ENCODE measurements at places on chromosomes 11 and 22. TPM values are rescaled to one million over a fixed set of nuclear protein-coding genes. Genes with fewer than 3 reads are reported as not detected.
A peak's percentile ranks its signal among the peaks of the same experiment; 100 is the strongest.

The ENTHD1 gene
- not detected for total RNA-seq

The OR8G1 gene
- not detected for total RNA-seq

The MB gene
- total RNA-seq = 17,299 TPM

GRCh38 chr11:70038034-70038834 is 39.9 kb upstream of the ANO1 start:
- DNase-seq = no peak

The KCNK4 gene
- total RNA-seq = not detected

DNA sequence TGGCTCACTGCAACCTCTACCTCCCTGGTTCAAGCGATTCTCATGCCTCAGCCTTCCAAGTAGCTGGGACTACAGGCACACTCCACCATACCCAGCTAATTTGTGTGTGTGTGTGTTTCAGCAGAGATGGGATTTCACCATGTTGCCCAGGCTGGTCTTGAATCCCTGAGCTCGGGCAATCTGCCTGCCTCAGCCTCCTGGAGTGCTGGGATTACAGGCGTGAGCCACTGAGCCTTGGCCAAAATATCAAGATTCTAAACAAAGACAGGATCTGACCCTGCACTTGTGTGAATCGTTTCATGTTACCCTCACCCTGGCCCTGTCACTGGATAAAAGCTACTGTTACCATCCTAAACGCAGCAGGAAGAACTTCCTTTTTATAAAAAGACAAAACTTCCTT is 15.6 kb upstream of the THY1 start:
- DNase-seq = no peak

GRCh38 chr22:37794376-37794775 is 13.4 kb upstream of the GCAT start:
- DNase-seq = no peak

DNA sequence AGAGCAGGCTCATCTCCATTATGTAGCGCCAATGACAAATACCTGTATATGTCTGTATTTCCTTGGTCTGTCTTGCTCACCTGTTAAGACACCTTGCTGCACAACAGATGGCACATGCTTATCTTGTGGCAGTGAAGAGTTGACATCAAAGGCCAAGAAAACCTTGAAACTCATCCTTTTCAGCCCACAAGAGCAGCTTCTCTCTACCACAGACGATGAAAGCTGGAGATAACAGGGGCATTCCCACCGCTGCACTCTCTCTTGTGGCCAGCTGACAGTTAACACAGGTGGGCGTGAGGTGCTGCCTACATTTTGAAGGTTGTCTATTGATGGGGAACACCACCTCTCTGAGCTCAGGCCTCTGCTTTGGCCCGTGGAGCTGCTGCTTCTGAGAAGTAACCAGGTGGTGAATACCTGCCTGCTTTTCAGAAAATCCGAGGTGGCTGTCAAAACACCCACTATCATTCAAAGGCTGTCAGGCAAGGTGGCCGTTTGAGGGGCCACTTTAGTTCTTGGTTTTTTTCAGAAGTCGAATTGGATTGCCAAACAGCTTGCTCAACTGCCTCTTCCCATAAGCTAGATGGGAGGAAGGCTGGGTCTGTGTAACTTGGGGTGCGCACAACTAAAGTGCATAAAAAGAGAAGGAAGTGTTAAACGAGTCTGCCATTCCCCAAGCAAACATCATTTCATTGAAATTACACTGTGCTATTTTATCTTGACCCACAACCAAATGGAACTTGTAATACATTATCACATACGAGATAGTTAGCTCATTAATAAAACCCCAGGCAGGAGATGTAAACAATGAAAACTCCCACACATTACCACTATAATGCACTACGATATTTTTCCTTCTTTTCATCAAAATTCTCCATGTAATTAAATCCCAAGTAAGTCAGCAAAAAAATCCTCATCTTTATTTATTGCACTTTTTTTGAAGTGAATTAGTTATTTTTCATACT is 87.1 kb upstream of the RAG2 start:
- no peak for DNase-seq

- no peak for DNase-seq
Measured at GRCh38 chr11:44711787-44712608, 14.8 kb upstream of the TSPAN18 start.

- no peak for DNase-seq
Measured at GRCh38 chr11:10857459-10857708, 469 bp downstream of the ZBED5 start.

DNA sequence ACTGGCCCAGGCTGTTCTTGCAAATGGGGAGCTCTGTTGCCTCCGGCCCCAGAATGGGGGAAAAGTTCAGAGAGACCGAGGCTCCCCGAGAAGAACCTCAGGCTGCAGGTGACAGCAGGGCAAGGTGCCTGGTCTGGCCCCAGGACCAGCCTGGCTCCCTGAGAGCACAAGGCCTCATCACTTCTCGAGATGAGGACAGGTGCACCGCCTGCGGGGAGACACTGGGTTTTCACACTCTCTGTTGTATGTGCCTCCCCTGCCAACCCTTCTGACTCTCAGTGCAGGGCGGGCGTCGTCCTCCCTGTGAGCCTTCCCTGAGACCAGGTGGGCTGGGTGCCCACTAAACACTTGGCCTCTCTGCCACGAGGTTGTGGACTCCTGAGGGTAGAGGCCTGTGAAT is 102.2 kb downstream of the BCR start:
- no peak for DNase-seq

The DEPDC7 gene
- total RNA-seq = 0.37 TPM

- DNase-seq = no peak
Measured at GRCh38 chr11:75035911-75036565, 47.3 kb downstream of the NEU3 start.

DNA sequence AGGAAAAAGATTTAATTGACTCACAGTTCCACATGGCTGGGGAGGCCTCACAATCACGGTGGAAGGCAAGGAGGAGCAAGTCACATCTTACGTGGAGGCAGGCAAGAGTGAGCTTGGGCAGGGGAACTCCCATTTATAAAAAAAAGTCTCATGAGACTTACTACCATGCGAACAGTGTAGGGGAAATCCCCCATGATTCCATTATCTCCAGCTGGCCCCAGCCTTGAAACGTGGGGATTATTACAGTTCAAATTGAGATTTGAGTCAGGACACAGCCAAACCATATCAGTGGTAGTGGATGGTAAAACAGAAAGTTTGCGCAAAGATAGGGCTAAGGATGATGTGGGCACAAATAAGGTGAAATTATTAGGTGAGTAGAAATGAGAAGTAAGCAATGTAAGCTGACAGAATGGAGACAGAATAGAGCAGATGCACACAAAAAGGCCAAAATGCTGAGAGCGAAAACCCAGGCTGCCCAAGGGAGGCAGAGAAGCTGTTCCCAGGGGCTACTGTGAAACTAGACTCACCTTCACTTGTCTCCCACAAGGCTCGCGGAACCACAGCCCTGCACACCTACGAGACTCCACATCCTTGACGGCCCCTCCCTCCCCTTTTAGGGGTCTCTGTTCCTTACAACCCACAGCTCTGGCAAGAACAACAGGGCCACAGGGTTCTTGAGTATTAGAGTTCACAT is 377.6 kb downstream of the CADM1 start:
- no peak for DNase-seq

The LRP5 gene
- total RNA-seq = 64.8 TPM

DNA sequence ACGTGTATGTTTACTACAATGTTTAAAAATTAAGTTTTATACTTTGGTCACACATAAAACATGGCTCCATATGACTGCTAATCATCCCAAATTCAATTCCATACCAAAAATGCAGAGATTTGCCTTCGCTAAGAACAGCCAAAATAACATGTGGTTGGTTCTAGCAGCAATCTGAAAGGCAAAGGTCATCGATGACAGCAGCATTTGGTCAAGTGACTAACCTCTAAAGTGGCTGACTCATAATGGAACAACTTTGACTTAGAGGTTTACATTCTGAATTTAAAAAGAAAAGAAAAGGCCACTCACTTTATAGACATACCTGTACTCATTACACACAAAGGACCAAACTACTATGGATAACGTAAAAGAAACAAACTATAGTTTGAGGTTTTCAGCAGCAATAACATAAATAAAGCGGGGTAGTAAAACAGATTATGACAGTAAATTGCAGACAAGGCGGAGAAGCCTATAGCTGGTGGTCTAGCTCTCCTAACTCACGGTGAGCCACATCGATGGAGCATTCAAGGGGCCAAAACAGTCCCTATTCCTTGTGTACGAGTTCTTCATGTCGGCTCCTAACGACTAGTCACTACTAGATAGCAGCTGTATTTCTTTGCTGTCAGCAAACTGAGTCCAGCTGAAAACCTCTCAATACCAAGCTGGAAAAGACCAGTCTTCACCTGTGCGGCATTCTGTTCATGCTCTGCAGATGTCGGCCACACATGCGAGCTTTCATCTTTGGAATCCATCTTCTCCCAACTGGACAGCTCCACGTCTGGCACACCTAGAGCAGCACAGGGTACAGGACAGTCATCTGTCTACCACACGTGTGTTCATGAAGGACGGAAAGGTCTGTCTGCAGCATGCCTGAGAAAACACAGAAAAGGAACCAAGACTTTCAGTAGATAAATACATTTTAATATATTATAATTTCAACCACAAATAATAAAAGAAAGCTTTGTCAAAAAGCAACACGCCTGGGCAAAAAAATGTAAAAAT is 42.1 kb downstream of the PRDM10 start:
- DNase-seq = no peak

DNA sequence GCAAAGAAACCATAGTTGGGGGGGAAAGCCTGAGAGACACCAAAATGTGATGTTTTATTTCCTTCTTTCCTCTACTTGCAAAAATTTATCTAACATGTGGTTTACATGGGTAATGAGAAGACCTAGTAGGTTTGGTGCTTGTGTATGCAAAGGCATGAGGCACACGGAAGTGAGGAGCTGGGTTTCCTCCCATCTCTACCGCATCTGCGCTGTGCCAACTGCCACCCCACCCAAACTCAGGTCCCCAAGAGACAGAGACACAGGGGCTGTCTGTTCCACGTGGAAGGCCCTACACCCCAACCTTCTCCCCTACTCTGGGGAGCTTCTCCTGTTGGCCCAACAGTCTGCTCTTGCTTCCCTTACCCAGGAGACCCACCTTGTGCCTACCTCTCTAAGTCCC is 4.8 kb downstream of the RTL6 start:
- DNase-seq = no peak

The IL18BP gene
- total RNA-seq = 3.7 TPM

DNA sequence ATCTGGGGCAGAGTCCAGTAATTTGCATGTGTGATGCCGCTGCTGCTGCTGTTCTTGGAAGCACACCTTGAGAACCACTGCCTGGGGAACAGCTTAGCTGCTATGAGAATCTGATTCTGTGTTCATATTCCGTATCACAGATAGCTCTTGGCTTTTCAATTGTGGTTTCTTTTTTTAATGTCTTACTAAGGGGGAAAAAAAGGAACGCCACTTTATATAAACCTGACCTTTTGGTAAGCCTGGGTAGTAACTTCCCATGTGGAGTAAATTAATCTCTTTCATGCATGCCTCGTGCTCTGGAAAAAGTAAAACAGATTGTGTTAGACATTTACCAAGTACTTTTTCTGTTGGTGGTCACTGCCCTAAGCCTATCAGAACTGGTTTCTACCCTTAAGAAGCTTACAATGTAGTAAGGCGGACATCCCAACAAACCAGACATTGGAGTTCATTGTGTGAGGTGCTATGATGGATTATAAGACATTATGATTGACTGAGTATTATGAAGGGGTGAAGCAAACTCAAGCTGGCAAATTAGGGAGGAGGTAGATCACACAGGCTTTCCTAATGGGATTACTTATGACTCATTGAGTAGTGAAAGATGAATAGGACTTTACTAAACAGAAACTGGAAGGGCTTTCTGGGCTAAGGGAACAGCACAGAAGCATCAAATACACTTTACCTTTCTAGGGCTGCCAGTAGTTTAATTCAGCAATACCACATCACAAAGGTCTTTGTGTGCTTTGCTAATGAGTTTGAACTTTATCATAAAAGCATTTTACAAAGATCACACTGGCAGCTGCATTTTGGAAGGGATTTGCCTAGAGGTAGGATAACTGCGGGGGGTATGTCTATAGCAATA is 64.7 kb downstream of the MAML2 start:
- no peak for DNase-seq

DNA sequence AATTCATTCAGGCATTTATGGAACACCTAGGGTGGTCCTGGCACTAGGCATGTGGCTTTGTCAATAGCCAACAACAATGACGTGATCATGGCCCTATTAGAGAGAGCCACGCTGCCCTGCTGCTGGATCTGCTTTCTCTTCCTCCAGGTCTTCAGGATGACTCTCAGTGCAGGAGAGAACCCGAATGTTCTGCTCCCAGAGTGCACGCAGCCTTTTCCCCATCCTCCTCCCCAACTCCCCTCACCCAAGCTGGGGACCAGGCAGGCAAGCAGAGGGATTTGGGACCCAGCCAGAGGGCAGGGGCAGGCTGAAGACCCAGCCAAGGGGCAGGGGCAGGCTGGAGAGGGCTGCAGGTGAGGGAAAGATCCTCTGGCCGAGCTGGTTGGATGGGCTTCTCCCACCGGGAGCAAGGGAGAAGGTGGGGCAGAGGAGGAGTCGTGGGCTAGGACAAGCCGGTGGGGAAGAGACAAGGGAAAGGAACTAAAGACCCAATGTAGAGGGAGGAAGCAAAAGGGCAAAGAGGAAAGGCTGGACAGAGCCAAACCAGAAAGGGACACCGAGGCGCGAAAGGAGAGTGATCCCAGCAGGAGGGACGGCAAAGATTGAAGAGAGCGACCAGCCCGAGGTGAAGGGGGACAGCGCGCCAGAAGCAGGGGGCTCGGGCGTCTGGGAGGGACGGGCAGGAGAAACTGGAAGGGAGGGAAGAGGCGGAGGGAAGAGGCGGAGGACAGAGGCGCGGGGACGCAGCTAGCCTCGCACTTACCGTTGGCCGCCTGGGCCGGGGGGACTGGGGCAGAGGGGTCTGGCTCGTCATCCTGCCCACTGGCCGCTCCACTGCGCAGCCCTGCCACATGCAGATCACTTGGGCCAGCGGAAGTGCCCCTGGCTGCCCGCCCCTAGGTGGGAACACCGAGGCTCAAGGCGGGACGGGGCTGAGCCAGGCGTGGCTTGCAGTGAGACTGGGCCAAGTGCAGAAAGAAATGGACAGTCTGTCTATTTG is at the start of gene KCTD14:
KCTD14 (minus strand) TSS at position 880 of the 1,000 bp plus-strand sequence; CDS start at position 853, 27 bp downstream.
- DNase-seq = peak; percentile 49

- no peak for DNase-seq
Measured at GRCh38 chr11:35247863-35248262, 108.9 kb downstream of the CD44 start.

The VPREB3 gene
- 0.97 TPM for total RNA-seq
